ENCODE measurements at places on chromosomes 3 and 15. TPM values are rescaled to one million over a fixed set of nuclear protein-coding genes. Genes with fewer than 3 reads are reported as not detected.

CPN2 gene
- 0.22 TPM for polyA plus RNA-seq

ROPN1 gene
- not detected for polyA plus RNA-seq

SLC24A5 gene
- not detected for polyA plus RNA-seq

PRRT3 gene
- polyA plus RNA-seq = 1.6 TPM

GPR15 gene
- 0.30 TPM for polyA plus RNA-seq

USP50 gene
- not detected for polyA plus RNA-seq

FBN1 gene
- polyA plus RNA-seq = 55.2 TPM

NOX5 gene
- 0.11 TPM for polyA plus RNA-seq

PATL2 gene
- 0.54 TPM for polyA plus RNA-seq

SNX33 gene
- 18.3 TPM for polyA plus RNA-seq

SLC7A14 gene
- 0.15 TPM for polyA plus RNA-seq

KNL1 gene
- 0.12 TPM for polyA plus RNA-seq

EXD1 gene
- polyA plus RNA-seq = 0.10 TPM

GUCA1C gene
- polyA plus RNA-seq = not detected

RLBP1 gene
- not detected for polyA plus RNA-seq

DAPK2 gene
- 29.7 TPM for polyA plus RNA-seq
